Cerebellar nuclear complex (tissue), 1 donor: ENCODE measurements at places on chromosomes 1 and 21.

GRCh38 chr1:29473161-29473855, 237.0 kb downstream of the PTPRU start:
- DNase-seq, result no peak

GRCh38 chr1:1361982-1362423, 3.6 kb upstream of the MXRA8 start:
- no peak for DNase-seq

- DNase-seq, result no peak
These were observed 158.1 kb upstream of the C1orf174 start for GRCh38 chr1:4058122-4058521.

GRCh38 chr1:181073638-181074037, 14.9 kb upstream of the IER5 start:
- no peak for DNase-seq

- no peak for DNase-seq
These were observed 1648.4 kb downstream of the KCNT2 start for GRCh38 chr1:194959795-194960194.

- no peak for DNase-seq
These were observed 93.0 kb downstream of the HLCS start for GRCh38 chr21:36873513-36873912.

DNA sequence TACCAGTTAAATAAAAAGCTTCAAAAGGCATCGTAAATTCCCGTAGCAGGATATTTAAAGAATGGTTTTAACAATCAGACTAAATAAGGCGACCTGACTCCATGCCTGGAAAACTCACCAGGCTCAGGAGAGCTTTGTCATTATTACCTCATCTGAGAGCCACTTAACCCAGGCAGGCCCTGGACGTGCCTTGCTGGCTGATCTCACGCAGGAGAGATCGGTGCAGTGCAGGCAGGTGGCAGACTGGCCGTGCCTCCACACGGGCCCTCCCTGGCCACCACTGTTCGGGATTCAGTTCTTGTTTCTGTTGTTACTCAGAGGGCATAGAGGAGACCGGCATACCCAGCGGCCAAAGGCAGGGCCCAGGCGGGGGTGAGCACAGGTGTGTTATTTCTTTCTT, 6.4 kb downstream of the MT1HL1 start:
- peak; percentile 11 for DNase-seq

GRCh38 chr1:18504609-18505008, 23.9 kb downstream of the KLHDC7A start:
- no peak for DNase-seq

GRCh38 chr1:184514447-184514846, 127.6 kb downstream of the C1orf21 start:
- DNase-seq, result no peak

DNA sequence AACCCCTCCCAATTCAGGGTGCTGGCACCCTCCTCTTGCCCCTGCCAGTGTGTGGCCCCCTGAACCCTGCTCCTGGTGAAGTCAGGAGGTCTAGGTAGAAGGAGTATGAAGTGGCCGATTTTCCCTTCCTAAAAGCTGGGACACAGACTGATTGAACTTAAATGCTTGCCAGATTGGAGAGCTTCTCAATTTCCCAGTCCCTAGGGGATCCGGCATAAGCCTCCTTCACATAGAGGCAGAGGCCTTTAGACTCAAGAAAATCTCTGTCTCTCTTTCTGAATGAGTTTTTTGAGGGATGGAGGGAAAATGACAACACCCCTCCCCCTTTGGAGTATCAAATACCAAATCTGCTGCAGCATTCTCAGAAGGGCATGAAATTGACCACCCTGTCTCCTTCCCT, 51.5 kb downstream of the SYT2 start:
- no peak for DNase-seq

DNA sequence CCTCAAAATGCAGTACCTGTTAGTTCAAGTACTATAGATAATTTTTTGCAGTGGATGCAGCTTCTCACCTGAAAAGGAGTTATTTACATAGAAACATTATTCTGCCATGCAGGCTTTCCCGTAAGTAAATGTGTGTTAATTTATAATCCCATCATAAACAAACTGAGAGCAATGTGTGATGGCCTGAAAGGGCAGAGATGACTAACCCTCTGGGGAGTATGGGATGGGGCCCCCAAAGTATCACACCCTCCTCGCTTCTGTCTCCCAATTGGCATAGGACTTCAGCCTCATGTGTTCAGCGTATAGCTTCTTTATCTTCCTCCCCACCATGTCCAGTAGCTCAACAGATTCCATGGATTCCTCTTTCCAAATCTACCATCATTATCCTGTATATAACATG, 7.6 kb downstream of the HMGCL start:
- no peak for DNase-seq

DNA sequence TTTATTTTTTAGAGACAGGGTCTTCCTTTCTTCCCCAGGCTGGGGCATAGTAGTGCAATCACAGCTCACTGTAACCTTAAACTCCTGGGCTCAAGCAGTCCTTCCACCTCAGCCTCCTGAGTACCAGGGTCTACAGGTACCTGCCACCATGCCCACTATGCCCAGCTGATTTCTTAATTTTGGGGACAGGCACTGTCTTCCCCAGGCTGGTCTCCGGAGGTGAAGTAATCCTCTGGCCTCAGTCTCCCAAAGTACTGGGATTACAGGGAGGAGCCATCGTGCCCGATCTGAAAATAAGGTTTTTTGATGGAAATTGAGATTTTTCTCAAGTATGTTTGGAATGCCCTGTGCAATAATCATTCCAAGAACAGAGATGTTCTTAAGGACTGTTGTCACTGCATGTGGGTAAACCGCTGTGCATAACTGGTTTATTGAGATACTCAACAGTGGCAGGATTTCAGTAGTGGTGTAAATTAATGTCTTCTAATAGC, 934 bp upstream of the MSH4 start:
- no peak for DNase-seq

DNA sequence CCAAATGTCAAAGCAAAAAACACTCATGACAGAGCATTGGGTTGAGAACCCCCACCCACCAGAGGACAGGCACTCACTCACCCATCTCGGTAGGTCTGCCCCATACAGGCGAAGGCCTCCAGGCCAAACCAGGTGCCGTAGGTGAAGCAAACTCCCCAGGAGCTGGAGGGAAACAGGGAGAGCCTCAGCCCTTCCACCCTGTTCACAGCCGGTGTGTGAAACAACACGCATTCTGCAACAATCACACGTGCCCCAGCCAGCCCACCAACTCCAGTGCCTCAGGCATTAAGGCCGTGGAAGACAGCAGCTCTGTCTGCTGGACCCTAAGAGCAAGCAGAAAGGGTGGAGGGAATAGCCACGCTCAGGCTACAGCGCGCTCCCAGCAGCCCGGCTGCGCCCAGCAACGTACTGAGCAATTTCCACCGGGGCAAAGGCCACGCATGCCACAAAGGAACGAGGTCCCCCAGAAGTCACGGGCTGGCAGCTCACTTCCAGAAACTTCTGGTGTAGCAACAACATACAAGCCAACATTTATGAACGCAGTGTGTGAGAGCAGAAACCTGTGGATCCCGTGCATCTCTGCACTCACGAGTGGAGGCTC, 11.4 kb upstream of the SPATC1L start:
- DNase-seq, result no peak

DNA sequence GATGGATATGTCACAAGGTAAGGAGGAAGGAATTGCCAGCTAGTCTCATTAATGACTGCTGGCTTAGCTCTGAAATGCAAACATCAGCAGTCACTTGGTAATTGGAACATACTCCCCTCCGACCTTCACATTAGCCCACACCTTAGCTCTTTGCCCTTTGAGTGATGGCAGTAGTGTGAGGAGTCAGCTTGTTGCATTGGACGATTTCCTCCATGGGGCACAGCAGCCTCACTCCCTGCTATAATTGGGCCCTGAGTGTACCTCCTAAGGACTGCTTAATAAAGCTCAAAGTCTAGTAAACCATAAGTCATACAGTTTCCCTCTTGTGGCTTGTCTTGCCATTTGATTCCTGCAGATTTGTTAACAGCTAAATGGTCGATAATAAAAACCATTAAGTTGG, 19.4 kb downstream of the METTL13 start:
- no peak for DNase-seq

- DNase-seq, result no peak
These were observed 51.1 kb downstream of the CSMD2 start for GRCh38 chr1:34113887-34114286.

GRCh38 chr1:164725401-164725800, 166.4 kb downstream of the PBX1 start:
- DNase-seq, result no peak

DNA sequence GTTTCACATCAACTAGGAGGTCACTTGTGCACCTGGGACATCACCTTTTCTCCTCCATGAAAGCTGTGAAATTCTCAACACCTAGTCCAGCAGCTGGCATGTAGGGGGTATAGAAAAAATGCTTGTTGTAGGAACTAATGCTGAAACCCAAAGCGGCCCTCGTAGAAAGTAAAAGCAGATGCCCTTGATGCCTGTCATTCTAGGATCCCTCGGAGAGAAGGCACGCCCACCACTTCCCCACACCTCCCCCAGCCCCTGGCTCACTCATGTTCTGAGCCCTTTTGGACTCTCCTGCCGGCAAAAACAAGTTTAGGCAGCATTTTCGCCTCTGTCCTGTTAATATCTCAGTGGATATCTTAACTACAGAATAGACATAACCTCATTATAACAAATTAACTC, 36.5 kb downstream of the RIPK4 start:
- DNase-seq, result no peak

- no peak for DNase-seq
These were observed 57.5 kb upstream of the CPLANE2 start for GRCh38 chr1:16294219-16295212.

- DNase-seq, result no peak
These were observed 42.3 kb downstream of the MAN1C1 start for GRCh38 chr1:25658791-25659431.

DNA sequence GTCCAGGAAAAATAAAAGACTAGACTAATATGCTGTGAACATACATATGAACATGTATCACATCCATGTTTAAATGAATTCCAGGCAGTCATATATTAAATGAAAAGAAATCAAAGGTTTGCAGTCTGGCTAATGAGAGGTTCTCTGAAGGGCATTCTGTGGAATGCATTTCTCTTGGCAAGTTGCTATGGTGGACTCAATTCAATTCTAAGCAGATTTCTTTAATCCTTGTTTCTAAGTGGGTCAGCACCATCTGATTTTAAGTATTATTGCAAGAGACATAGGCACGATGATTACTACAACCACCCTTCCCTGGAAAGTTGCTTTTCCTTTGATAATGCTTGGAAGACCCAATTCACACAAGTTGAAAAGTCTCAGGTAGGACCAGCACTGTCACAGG, 23.9 kb upstream of the ABCA4 start:
- no peak for DNase-seq

DNA sequence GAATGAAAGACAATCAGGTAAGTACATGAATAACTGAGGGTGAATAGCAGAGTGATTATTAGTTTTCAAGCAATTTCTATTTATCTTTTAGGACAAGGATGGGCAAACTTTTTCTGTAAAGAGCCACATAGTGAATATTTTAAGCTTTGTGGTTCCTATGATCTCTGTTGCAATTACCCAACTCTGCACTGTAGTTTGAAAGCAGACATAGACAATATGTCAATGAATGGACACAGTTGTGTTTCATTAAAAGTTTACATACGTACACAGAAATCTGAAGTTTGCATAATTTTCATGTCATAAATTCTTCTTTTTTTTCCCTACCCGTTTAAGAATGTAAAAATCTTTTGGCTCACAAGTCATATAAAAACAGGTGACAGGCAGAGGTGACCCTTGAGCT, 71.4 kb downstream of the ZNF281 start:
- no peak for DNase-seq

- no peak for DNase-seq
These were observed 54.1 kb downstream of the SERINC2 start for GRCh38 chr1:31467005-31467674.

- DNase-seq, result no peak
These were observed 3.5 kb downstream of the ARPC5 start for GRCh38 chr1:183632114-183632513.

GRCh38 chr1:201578008-201578888, 39.3 kb downstream of the NAV1 start:
- no peak for DNase-seq

DNA sequence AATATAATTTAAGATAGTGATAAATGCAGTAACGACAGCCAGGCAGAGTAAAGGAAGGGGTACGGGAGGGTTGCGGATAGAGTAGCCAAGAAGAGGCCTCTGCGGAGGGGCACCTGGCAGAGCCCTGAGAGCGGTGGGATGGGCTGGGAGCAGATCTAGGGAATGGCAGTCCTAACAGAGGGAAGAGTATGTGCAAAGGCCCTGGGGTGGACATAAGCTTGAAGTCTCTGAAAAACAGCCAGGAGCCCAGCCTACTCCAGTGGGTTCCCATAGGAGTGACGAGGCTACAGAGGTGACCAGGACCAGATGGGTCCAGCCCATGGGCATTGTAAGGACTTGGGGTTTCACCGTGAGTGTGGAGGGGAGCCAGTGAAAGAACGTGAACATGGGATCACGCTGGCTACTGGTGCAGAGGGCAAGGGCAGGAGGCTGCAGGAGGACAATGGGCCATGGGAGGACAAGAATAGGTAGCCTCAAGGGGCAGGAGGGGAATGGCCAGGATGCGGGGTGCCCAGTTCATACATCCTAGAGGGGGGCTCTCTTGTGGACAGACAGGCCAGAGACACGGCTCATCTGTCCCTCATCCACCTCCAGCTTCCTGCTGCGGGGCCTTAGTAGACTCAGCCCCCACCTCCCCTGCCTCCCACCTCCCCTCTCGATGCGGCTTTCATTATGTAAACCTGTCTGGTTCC, 185.7 kb upstream of the VAMP3 start:
- no peak for DNase-seq
